ENCODE measurements at places on chromosomes 3 and 15. TPM values are rescaled to one million over a fixed set of nuclear protein-coding genes. Genes with fewer than 3 reads are reported as not detected.

DNA sequence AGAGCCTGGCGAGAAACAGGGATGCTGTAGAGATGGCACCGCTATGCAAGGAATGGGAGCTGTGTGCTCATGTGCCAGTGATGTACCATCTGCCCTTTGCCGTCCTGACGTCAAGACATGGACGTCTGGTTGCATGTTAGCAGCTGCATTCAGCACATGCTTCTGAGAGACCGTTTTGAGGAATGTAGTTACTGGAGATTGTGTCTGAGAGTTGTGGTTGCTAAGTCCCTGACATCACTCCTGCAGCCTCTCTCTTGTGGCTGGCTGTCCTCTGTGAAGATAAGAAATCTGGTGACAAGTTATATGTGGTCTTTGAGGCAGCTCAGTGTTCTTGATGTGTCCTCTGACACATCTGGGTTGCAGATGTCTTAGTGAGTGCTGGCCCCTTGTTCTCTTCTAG lies 165.1 kb downstream of the APBA2 start:
- no peak for DNase-seq

GRCh38 chr3:124851905-124852304 lies 35.3 kb downstream of the ITGB5 start:
- no peak for DNase-seq

- no peak for DNase-seq
Observed at GRCh38 chr15:35654332-35654731, 108.4 kb upstream of the DPH6 start.

DNA sequence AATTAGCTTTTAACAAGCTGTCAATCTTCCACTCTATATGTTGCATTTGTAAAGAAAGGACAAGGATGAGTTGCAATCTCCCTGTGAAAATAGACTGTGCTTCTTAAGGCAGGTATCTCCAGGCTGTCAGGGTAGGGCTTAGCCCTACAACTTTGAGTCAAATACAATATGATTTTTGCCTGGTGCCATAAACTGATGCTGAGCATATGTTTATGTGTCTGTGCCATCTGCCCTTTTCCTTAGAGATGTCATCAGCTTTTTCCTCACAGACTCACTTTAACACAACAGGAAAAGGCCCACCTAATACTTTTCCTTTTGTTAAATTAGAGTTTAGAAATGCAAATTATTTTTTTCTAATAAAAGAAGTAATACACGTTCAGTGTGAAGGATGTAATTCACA lies 548.3 kb downstream of the NLGN1 start:
- no peak for DNase-seq

GRCh38 chr3:121719423-121719822 lies 30.1 kb downstream of the GOLGB1 start:
- no peak for DNase-seq

- peak; percentile 11 for DNase-seq
Observed at GRCh38 chr15:50798684-50799083, 33.2 kb upstream of the SPPL2A start.

DNA sequence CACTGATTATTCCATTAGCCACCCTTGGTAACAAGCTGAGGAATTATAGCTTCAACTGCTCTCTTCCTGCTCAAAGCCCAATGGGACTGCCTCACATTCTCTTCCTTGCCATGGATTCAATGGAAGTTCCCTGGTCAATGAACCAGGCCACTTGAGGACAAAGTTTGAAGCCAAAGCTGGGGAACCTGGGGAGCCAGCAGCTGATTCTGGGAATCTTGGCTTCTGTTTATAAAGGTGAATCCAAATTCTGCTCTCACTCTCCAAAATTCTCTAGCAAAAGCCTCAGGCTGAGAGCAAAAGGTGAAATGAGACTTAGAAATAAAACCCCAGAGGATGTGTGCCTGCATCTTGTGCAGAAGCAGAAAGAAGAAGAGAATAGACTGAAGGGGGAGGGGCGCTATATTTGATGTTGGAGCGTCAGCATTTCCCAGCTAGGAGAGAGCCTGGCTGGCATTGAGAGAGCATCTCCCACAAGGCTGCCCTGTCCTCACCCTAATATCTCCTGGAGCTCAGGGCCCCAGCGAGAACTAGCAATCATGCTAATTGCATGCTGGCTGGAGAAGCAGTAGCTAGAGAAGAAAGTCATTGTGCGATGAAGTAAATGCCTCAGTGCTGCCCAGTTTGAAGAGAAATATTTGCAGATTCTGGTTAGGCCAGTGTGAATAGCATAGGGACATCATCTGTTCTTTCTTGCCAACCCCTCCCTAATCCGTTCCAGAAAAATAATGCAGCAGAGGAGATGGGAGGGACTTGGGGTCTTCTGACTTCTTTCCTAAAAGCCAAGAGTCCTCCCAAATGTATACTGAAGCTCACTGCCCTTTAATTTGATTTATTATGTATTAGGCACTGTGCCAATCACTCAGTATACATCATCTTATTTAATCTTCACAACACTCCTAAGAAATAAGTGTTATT lies 34.9 kb upstream of the GAP43 start:
- DNase-seq: no peak

DNA sequence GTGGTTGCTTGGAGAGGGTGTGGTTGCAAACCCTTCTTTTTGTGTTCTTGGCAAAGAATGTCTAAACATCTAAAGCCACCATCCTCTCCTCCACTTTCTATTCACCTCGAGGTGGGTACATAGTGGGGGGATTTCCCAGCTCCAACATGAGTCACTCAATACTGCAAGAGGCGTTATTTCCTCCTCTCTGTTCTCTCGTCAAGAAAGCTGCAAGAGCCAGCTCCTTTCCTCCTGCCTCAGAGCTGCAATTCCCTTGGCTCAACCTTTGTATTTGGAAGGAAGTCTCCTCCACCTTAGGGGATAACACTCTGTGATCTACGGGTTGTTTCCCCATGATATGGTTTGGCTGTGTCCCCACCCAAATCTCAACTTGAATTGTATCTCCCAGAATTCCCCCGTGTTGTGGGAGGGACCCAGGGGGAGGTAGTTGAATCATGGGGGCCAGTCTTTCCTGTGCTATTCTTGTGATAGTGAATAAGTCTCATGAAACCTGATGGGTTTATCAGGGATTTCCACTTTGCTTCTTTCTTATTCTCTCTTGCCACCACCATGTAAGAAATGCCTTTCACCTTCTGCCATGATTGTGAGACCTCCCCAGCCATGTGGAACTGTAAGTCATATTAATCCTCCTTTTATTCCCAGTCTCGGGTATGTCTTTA lies 138.4 kb downstream of the PLCL2 start:
- DNase-seq: no peak

DNA sequence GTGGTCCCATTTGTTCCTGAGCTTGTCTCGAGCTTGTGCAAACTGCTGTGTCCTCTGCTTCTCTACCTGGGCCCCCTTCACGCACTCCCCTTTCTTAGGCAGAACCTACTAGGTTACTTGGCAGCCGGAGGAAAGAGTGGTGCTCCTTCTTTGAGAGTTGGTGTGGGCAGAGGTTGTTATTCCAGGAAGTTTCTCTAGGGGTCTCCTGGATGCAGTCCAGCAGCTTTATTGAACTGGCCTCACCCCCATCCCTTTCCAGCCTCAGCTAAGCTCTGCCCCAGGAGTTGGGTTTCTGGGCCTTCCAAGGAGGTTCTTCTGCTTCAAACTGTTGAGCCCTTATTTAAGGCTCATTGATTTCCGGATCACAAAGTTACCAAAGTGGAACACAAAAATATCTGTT lies 103.2 kb downstream of the C3orf70 start:
- no peak for DNase-seq

- peak; percentile 65 for DNase-seq
Observed at GRCh38 chr15:23467110-23467600, 20.1 kb upstream of the GOLGA6L2 start.

GRCh38 chr15:33226559-33227181 lies 32.2 kb upstream of the FMN1 start:
- DNase-seq: peak; percentile 86

DNA sequence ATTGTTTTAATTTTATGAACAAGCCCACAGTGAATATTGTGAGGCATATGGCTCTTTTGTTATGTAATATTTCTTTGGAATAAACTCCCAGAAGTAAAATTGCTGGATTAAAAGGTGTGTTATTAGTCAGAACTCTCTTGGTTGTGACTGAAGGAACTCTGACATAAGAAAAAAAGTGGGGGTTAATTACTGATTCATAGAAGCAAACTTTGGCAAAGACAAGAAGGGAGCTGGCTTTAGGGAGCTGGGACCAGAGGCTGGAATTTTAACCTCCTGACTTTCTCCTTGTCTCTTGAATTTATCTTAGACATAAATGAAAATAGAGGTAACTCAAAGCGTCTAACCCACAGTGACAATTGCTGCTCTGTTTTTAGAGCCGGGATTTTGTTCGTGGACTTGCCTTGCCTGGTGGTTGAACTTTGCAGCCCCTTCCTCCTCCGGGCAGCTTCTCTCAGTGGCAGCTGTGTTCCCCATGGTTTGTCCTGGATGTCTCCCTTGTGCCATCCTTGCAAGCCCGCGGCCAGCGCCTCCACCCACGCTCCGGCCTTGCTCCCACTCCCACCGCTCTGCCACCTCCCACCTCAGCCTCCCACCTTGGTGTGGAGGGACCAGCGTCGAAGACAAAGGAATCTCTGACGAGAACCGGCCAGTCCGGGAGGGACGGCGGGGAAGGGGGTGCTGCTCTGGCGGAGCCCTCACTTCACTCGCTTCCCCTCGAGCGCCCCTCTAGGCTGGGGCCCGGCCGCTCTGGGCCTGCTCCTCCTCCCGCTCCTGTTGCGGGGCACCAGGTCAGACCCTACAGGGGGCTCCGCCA lies 28.0 kb downstream of the ARHGAP31 start:
- DNase-seq: peak; percentile 34

- no peak for DNase-seq
Observed at GRCh38 chr3:188421151-188421821, 267.3 kb downstream of the LPP start.

DNA sequence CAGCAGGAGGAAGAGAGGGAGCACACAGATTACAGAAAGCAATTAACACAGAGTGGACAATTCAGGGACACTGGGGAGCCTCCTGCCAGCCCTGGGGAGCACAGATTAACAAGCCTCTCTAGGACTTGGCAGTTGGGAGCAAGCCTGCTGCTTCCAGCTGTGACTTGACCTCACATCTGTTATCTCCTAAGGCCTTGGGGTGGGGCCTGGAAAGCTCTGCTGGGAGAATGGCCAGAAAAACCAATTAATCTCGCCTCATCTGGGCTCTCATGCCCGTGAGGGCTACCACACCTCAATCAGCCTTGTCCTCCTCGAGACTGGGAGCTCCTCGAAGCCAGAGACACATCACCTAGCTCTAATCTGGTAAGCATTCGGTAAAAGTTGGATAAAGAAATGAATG lies 39.1 kb downstream of the SEMA5B start:
- no peak for DNase-seq

DNA sequence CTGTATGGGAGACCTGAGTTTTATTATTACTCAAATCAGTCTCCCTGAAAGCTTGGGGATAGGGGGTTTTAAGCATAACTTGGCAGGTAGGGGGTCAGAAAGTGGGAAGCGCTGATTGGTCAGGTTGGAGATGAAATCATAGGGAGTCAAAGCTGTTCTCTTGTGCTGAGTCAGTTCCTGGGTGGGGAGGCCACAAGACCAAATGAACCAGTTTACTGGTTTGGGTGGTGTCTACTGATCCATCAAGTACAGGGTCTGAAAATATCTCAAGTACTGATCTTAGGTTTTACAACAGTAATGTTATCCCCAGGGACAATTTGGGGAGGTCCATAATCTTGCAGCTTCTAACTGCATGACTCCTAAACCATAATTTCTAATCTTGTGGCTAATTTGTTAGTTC lies 17.8 kb upstream of the IQCF6 start:
- no peak for DNase-seq

DNA sequence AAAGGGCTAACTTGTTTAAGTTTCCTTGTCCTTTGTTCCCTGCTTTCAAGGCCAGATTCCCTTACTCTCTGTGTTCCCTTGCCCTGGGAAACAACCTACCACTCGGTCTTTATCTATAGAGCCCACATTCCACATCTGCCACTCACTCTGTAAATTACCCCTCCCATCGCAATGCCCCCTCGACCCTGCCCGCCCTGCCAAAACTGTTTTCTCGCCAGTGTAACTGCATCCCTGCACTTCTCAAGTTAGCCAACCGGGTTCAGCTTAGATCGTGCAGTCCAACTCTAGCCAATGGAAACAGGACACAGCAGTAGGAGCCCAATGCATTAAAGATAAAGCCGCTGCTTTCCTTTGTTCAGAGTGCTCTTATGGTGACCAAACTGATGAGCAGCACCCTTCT lies 263.6 kb downstream of the TBL1XR1 start:
- no peak for DNase-seq

DNA sequence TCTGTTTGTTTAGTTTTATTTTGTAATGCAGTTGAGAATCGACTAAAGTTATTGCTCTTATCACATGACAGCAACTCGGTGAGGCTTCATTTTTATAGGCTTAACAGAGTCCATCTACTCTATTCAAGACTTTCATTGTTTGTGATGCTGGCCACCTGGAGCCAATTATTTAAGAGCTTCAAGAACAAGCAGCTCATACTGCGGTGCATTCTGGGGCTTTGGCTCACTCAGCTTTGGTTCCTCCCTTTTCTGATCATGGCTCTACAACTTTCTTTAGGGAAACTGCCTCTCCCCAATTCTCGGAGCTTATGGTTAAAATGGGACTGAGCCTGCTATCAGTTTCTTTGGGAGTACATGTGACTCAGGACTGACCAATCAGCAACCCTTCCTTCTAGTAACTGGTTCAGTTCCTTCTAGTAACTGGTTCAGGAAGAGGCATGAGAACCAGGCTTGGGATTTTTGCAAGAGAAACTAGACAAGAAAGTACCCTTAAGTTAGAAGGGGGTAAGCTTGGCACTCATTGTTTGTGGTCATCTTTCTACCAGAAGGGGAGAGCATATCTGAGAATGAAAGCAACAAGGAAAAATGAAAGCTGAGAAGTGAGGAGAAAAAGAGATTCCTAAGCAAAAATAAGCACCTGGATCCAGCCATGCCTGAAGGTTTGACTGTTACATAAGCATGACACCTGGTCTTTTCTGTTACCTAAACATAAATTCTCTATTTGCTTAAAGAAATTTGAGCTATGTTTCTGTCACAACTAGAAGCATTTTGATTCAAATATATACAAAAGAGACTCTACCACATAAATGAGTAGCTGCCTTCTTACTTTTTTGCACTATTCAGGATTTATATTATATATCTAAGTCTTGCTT lies 24.1 kb upstream of the ARHGEF3 start:
- no peak for DNase-seq

DNA sequence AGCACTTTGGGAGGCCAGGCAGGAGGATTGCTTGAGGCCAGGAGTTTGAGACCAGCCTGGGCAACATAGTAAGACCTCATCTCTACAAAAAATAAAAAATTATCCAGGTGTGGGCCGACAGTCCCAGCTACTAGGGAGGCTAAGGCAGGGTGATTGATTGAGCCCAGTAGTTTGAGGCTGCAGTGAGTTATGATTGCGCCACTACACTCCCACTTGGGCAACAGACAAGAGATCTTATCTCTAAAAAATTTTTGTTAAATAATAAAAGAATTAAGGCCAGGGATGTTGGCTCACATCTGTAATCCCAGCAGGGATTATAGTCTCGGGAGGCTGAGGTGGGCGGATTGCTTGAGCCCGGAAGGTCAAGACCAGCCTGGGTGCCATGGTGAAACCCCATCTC lies 25.8 kb upstream of the NFKBIZ start:
- DNase-seq: no peak

TOMM70 gene
- 49.1 TPM for polyA plus RNA-seq

PATL2 gene
- polyA plus RNA-seq: 0.12 TPM

BBS4 gene
- 22.4 TPM for polyA plus RNA-seq

REC114 gene
- polyA plus RNA-seq: not detected

LRCH3 gene
- 12.6 TPM for polyA plus RNA-seq

CRYGS gene
- polyA plus RNA-seq: 0.84 TPM

IL5RA gene
- not detected for polyA plus RNA-seq

BFSP2 gene
- not detected for polyA plus RNA-seq

MRAS gene
- polyA plus RNA-seq: 15.0 TPM

KIF23 gene
- polyA plus RNA-seq: 87.9 TPM

HDC gene
- 0.07 TPM for polyA plus RNA-seq

KNG1 gene
- polyA plus RNA-seq: 0.04 TPM

DNASE1L3 gene
- polyA plus RNA-seq: not detected
